Daoy (cell line): ENCODE measurements at places on chromosomes 12 and 14. TPM values are rescaled to one million over a fixed set of nuclear protein-coding genes. Genes with fewer than 3 reads are reported as not detected.

Gene KCNJ8
- 1.1 TPM in 1 of 2 replicates, not detected in the other for total RNA-seq

GRCh38 chr14:99657645-99658155 lies 12.8 kb downstream of the HHIPL1 start:
- no peak for DNase-seq

Gene VRTN
- total RNA-seq = not detected in 2 replicates

DNA sequence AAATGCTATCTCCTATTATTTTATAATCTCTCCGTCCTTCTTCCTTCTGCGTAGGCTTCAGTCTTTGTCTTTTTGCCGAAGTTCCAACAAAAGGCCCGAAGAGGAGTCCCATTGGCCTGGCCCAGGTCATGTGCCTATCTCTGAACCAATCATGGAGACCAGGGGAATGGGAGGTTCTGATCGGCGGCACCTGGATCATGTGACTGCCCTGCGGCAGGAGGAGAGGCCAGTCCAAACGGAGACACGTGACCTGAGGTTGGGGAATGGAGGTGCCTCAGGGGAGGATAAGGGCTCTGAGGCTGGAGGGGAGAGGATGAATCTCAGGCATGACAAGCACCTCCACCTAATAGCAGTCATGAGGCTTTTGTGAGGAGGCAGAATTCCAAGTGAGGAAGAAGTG lies 86.0 kb downstream of the AACS start:
- no peak for DNase-seq

Gene LMNTD1
- 0.57 TPM in 1 of 2 replicates, not detected in the other for total RNA-seq

DNA sequence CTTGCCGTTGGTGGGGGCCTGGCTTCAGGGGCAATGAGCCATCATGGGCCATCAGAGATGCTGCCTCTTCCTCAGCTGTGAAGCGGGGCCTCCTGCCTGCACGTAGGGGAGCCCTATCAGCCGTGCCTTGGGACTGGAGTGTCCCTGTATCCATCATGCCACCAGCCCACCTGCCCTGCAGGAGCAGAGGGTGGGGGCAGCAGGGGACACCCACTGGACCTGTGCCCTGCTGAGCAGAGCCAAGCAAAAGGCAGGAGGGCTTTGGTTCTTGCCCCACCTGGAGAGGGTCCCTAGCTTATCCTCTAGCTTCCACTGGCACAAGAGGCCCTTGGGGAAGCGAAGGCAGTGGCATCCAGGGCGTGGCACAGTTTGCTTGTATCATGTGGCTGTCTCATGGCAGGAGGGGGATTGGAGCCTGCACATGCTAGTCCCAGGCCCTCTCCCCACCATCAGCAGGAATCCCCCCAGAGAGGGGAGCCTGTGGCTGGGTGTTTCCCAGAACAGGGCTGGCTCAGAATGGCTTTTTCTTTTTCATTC lies 10.1 kb downstream of the ADSS1 start:
- DNase-seq = no peak

DNA sequence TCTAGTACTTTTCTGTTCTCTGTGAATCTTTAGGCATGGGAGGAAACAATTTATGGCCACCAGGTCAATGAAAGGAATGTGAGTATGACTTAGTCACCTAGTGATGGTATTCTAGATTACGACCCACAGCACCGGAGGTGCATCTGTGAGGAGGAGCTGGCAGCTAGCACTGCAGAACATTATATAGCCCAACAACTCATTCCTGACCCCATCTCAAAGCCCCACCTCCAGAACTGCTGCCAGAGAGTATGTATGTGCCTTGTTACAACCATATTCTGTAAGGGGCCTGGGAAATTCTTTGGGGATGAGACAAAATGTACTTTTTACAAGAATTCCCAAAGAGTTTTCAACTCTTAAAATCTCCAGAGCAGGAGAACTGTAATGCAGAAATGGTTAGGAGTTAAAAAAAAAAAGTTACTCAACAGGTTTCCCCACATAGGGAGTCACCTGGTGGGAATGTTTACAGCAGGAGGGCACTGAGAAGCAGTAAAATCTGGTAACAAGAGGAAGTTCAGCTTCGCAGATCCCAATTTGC lies 34.9 kb upstream of the CERS5 start:
- DNase-seq = peak; percentile 83

Gene CIT
- 20.6 and 21.1 TPM in 2 replicates for total RNA-seq

DNA sequence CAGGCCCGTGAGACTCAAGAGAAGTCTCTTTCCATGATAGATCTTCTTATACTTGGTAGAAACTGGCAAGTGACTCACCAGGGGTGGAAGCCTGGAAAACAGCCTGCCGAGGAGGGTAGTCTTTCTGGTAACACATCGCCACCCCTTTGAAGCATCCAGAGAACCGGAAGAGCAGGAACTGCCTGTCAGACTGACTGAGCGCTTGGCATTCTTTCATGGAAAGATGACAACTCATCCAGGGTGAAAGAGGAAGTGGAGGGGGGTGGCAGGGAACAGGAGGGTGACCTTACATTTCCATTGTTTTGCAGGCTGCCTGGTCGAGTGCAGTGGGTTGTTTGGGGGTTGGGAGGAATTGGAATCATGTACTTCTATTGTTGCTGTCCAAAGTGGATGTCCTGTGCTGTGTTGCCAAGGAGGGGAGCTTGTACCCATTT lies 34.5 kb downstream of the PRKCH start:
- peak; percentile 88 for DNase-seq
